ENCODE measurements at places on chromosomes 1 and 21. TPM values are rescaled to one million over a fixed set of nuclear protein-coding genes. Genes with fewer than 3 reads are reported as not detected.

DNA sequence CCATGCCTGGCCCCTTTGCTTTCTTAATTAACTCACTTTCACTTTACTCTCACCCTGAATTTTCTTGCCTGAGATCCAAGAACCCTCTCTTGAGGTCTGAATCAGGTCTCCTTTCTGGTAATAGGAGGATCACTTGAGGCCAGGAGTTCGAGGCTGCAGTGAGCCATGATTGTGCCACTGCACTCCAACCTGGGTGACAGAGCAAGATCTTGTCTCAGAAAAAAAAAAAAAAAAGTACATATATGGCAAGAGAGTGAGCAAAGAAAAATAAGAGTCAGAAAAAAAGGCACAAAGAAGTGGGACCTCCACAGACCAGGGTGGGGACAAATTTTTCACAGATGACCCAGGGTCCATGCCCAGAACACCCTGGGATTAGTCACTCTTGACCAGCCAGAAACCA lies 34.1 kb upstream of the RD3 start:
- DNase-seq, result no peak

The SPRR2F gene
- 11.8 TPM for polyA plus RNA-seq

DNA sequence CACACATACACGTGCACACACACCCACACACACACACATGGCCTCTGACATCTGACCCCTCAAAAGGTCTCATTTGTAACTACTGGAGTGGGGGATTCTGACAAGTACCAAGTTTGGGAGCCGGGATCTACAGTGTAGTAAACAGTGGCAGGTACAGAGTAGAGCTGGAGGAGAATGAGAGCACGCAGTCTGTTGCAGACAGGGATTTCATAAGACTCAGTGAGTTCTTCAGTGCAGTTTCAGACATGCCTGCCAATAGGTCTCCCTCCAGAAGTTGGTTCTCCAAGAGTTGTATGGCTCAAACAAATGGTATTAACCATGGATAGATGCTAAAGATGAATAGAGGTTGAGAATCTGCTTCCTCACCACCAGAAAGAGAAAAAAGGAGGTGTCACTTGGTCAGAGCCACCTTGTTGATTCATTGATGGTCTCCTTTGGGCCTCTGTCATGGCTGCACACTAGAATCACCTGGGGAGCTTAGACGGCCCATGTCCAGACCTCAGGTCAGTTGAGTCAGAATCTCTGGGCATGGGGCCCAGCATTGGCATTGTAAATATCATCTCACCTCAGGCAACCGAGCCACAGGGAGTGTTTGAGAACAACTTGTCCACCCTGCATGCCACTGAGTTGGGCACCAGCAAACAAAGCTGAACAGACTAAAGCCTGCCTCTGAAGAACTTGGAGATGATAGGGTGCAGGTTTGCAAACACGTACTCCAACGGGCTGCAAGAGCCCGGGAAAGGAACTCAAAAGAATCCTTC lies 122.1 kb downstream of the EDEM3 start:
- DNase-seq, result no peak

- no peak for DNase-seq
These were observed 410.1 kb downstream of the BRINP3 start for GRCh38 chr1:190067592-190067991.

DNA sequence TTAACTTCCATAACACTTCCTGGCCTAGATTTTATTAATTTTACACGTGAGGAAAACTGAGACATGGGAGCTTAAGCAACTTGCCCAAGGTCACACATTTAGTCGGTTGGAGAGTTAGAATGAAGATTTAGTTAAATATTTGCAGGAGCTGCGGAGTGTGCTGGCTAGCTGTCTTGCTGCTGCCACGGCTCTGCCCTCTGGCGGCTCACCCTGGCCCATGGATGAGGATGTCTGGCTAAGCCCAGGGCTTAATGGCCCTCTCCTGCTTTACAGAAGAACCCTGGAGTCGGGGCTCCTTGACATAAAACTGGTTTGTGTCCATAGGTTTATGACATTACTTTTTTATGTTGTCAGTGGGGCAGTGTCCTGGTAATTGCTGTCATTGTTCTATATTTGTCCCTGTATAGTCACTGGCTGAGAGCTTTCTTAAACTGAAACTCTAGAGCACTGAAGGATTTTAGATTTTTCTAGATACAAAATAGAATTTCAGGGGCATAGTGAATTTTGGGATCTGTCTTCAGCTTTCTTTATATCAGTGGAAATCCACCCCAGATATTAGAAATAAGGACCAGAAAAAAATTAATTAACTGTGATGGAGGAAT lies 88.9 kb upstream of the WLS start:
- no peak for DNase-seq

The POU2F1 gene
- 16.0 TPM for polyA plus RNA-seq

The MXRA8 gene
- polyA plus RNA-seq, result 208 TPM

The TXLNA gene
- 45.2 TPM for polyA plus RNA-seq

DNA sequence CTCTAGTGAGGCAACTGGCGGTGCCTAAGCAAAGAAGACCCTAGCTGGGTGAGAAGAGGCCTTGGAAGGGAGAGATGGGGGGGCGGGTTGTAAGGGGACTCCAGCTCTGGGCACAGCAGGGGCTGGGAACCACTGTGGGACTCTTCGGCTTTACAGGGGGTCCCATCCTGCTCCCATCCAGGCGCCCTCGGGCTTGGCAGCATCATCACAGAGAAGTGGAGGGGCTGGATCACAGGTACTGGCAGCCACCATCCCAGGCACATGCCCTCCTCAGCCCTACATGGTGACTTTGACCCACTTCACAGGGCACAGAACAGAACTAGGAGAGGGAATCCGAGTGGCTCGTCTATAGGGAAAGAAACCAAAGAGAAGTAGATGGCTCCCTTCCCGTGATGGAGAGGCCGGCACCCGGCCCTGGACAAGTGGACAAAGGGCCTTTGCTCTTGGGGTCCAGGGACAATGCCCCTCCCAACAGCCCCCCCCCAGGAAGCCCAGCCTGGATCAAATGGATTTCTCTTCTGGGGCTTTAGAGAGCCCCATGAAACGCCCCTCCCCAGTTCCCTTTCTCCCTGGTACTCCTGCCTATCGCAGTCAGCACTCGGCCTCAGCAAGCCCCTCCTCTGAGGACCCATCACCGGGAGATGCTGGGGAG lies 54.0 kb upstream of the ECE1 start:
- no peak for DNase-seq

GRCh38 chr1:9737671-9738070 lies 86.1 kb downstream of the CLSTN1 start:
- DNase-seq, result no peak

- DNase-seq, result no peak
These were observed 84.5 kb upstream of the POU3F1 start for GRCh38 chr1:38131024-38131585.

The LCE2A gene
- not detected for polyA plus RNA-seq

GRCh38 chr1:65435987-65436386 lies 15.5 kb downstream of the LEPR start:
- DNase-seq, result no peak

- DNase-seq, result no peak
These were observed 59.3 kb downstream of the CCDC18 start for GRCh38 chr1:93239863-93240262.

All from left renal pelvis (tissue), 4 donors.